ENCODE measurements at places on chromosomes 5 and 9. TPM values are rescaled to one million over a fixed set of nuclear protein-coding genes. Genes with fewer than 3 reads are reported as not detected.

GRCh38 chr5:159091596-159092331 is 8.0 kb downstream of the EBF1 start:
- no peak for DNase-seq

DNA sequence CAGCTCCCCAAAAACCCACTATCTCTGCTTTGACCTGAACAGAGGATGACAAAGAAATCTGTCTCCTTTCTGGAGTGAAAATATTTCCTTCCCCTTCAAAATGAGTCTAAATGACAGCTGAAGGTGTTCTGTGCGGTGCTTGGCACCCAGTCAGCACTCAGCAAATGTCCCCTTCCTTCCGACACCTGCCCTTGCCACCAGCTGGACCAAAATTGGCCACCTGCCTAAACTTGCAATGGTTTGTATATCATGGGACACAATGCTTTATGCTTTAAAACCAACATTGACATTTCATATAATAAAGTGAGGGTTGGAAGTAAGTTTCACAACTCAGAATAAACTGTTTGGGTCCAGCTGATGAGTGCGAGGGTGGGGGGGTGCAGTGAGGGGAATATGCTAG is 7.5 kb upstream of the TTC1 start:
- no peak for DNase-seq

DNA sequence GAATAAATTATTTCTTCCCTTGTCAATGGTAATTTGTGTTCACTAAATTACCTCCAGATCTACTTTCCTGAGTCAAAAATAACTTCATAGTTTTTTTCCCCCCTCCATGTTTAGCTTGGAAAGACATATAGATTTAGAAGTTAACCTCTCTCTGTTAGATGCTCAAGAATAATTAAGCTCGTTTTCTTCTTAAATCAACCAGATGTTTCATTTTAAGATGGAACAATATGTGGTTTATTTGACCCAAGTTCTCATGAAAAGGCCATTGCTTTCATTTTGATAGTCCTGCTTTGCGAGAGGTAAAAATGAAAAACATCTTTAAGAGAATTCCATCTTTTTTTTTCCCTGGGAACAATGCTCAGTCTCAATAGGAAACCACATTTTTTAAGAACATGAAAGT is 27.7 kb upstream of the GAS1 start:
- no peak for DNase-seq

GRCh38 chr9:78900500-78900899 is 603.6 kb downstream of the PSAT1 start:
- DNase-seq = no peak

DNA sequence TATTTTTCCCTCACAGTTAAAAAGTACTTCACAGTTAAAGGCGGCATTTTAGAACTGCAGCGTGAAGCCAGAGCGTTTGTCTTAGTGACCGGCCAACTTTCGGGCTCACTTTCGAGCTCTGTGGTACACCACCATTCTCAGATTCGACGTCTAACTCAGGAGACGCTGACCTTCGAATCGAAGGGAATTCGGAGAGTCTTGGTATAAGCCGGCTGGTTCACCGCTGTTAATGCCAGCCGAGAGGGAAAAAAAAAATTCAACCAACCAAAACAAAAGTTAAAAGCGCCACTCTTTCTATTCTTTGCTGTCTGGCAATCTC is 544 bp upstream of the SNX24 start:
- no peak for DNase-seq

DNA sequence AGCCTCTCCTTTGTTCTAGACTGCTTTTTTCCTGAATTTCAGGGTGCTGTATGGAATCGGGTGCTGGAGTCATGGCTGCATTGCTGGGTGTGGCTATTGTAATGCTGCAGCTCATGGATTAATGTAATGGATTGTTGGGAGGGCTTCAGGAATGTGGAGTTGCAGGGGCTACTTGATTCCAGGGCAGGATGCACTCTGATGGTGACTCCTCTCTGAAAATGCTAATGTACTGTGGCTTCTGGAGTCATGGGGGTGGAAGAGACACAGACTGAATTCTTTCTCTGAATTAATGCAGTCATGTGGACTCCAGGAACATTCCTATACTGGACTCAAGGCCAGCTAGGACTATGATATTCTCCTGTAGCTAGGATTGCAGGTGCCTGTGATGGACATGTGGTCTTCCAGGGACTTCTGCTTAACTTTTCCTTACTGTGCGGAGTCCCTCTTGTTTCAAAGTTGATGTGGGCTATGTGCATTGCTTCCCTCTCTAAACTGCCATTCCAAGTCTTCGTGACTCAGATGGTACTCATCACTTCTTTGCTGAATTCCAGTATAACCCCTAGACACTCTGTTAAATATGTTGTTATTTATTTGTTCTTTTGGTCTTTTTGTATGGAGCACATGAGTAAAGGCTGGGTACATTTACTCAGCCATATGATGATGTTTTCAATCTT is 396.2 kb downstream of the KCTD16 start:
- DNase-seq = no peak

DNA sequence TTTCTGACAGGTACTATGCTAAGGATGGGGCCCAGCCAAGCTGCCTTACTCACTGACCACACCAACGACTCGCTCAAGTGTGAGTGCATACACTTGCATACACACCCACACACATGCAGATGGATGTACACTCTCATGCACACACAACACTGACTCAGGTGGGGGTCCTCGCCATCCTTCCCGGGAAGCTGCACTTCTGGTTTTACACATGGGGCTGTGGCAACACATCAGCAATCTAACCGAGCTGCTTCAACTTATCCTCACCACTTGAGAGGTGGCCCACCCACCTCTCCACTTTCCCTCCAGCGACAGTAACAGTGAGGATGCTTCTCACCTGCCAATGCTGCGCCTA is 67.2 kb upstream of the SLC25A51 start:
- no peak for DNase-seq

GRCh38 chr5:144198386-144198785 is 27.7 kb downstream of the KCTD16 start:
- no peak for DNase-seq

DNA sequence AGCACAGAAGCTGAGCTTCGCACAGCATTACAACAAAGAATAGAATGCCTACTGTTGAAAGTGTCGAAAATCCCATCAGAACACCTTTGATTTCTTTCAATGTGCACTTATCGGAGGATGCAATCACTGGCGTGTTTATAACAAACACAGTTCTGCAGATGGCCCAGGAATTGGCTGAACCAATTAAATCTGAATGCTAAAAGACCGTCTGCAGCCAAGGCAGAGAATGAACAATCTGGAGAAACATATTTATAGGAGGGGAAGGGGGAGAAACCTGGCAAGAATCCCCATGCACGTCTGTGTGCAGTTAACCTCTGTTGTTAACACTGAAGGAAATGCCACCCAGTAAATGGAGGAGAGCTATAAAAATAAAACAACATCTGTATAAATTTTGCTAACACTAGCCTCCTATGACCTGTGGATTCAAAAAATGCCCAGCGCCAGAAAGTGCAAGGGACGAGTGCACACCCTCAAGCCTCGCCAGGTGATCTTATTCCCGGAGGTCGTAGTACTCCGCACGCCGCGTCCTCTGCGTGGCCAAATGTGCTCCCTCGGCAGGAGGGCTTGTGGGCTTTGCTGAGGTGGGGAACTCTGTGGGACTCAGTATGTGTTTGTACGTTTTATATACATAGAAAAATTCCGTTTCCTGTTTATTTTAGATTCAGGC is 56.8 kb downstream of the PTCH1 start:
- DNase-seq = no peak

DNA sequence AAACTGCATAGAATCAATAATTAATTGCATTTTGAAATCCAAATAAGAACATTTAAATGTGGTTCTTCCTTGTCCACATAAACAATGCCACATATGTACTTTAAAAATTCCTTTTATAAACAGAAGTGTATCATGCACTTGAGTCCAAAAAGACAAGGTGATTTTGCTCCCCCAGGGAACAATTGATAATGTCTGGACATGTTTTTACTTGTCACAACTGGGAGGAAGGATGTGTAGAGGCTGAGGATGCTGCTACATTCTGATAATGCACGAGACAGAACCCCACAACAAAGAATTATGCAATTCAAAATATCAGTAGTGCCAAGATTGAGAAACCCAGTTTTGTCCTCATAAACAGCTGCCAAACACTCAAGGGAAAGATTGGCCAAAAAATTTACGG is 181.1 kb upstream of the ISL1 start:
- no peak for DNase-seq

The HAPLN1 gene
- 6.2 TPM for polyA plus RNA-seq
